ENCODE measurements at places on chromosomes 6 and 20.

- DNase-seq = no peak
Measured at GRCh38 chr6:98840996-98841513, 6.7 kb downstream of the POU3F2 start.

DNA sequence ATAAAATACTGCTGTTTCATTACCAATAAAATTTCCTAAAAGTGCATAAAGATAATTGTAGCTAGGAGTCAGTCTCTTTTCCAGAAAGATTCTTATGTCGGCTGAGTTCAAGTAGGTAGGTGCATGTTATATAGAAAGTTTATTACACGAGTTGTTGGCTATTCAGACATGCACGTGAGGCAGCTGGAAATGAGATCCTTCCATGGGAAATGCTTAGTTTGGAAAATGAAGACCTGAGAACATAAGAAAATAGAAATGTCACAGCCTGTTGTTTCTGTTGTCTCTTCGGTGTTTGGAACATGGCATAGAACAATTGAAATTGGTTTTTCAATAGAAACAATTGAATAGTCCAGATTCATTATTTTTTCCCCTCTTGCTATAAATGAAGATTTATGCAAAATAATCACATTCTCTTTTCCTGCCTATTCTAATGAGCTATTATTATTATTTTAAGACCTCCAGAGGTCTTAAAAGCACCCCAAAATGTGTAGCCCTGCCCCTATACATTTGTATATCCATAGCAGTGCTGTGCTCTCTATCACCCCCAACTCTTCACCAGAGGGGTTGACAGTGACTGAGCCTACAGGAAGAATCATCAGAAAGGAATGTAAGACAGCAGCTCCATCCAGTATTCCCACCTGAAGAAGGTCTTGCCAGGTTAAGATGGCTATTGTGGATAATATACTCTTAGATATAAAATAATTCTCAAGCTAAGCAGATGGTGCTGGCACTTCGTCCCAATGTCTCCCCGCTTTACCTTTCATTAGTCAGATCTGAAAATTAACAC is 82.2 kb downstream of the ZDHHC14 start:
- no peak for DNase-seq

GRCh38 chr6:103723438-103724322 is 1136.0 kb downstream of the HACE1 start:
- no peak for DNase-seq

DNA sequence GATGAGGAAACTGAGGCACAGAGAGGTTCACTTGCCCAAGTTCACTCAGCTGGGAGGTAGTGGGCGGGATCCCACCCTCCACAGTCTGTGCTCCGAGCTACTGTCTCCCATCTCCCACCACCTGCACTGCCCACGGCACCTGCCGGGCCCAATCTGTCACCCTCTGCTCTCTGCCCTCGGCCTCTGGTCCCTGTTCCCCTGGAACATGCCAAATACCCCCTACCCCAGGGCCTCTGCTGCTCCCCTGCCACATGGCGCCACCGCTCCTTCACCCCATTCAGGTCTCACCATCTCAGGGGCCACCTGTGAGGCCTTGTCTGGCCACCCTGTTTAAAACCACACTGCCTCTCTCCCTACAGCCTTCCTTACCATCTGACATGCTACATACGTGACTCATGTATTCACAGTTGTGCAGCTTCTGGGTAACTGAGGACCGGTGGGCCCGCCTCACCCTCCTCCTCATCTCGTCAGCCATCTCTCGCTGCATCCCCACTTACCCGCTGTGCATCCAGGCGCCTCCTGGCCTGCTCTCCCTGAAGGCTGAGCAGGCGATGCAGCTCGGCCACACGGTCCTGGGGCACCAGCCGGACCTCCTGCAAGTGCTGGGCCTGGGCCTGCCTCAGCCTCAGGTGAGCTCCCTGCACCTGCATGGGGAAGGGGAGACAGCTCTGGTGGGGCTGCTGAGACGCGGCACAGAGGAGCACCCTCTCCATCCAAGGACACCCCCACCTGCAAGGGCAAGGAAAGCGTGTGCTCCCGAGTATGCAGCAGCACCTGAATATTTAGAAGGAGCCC is 50.6 kb downstream of the GINS1 start:
- DNase-seq = no peak

GRCh38 chr6:88547768-88548167 is 381.6 kb upstream of the CNR1 start:
- no peak for DNase-seq

GRCh38 chr6:160253714-160254113 is 4.9 kb downstream of the SLC22A2 start:
- DNase-seq = no peak

Data from uterus (tissue), 4 donors.